GM04504 (cell line): ENCODE measurements at places on chromosomes 2 and 18.

GRCh38 chr2:157269922-157270321 lies 12.4 kb downstream of the GALNT5 start:
- DNase-seq = no peak

DNA sequence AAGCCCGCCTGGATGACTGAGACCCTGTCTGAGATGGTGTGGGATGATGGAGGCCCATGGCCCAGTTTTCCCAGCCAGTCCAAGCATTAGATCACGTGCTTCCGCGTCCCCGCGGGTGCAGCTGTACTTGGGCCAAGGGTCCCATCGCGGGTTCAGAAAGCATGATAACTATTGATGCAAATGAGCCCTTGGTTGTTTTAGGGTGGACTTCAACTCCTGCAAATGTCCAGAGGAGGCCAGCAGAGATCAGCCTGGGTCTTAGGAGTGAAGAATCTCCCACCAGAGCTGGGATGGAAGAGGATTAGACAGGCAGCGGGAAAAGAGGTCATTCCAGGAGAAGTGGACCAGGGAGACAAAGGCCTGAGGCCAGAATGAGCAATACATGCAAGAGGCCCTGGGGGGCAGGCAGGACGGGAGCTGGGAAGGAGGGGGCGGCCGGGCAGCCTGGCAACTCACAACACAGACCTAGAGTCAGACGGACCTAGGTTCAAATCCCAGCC lies 89.9 kb upstream of the TMEM247 start:
- DNase-seq = no peak

GRCh38 chr18:73079920-73080319 lies 212.1 kb upstream of the NETO1 start:
- DNase-seq = no peak

DNA sequence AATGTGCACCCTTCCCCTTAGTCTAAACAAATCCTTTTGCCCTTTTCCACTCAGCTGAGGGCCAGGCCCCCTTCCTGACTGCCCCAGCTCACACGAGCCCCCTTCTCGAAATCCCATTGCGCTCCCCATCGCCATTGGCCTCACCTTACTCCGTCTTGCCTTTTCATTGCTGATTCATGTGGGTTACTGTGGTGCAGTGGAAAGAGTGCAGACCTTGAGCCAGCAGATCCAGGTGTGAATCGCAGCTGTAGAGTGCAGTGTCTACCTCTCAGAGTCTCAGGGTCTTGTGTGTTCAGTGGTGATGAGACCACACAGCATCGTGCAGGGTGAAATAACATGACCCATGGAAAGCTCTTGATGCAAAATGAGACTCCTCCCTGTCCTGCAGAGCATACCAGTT lies 132.4 kb upstream of the APCDD1 start:
- DNase-seq = no peak

DNA sequence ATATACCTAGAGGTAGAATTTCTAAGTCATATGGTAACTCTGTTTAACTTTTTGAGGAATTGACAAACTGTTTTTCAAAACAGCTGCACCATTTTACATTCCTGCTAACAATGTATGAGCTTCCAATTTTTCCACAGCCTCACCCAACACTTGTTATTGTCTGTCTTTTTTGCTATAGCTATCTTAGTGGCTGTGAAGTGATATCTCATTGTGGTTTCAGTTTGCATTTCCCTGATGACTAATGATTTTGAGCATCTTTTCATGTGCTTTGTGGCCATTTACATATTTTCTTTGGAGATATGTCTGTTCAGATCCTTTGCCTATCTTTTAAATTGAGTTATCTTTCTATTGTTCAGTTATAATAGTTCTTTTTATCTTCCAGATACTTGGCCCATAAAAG lies 273.8 kb downstream of the AGPS start:
- DNase-seq = no peak

DNA sequence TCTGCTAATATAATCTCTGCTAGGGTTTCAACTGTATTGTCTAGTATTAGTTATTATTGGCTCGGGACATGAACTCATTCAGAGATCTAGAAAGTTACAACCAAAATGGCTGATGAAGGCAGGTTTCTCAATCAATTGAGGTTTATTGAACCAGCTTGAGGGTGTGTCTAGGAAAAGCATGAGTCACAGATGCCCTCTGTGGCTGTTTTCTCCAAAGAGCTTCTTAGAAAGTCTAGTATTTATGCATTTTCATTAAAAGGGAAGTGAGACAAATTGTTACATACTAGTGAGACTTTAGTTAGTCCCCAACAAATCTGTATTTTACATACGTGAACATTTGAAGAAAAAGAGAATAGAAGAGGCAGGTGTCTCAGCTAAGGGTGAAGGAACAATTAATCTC lies 23.0 kb upstream of the RTTN start:
- no peak for DNase-seq

DNA sequence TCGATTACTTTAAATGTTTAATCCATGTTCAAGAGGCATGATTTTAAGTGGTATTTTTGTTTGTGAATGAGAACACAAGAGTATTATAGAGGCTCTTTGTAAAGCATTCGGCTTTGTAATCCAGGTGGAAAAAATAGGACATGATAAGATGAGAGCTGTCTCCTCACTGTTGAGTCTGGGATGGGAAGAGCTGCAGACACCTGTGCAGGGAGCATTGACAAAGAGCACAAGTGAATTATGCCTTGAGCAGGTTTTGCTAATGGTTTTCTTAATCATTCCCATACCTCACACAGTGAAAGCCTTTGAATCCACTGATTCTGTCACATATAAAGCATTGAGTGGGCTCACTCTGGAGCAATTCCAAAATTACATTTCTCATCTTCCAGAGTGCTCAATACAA lies 9.6 kb downstream of the COL6A3 start:
- no peak for DNase-seq

DNA sequence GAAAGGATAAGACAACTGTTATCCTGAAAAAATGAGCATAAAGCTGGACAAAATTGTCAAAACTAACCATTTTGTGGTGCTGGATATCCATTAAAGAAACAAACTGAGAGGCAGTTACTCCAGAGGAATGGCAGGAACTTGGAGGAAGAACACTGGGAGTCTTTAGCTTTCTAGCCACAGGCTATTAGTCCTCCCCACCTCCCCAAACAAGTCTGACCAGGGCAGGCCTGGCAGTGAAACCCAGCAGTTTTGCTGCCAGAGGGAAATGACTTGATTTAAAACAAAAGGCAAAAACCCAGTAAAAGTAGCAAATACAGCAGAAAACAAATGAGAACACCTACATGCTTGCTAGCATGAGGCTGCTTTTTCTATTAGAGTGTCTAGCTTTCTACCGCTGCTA lies 34.9 kb downstream of the OSBPL1A start:
- DNase-seq = no peak
